ENCODE measurements at places on chromosomes 12 and 14.

GRCh38 chr14:74954947-74955228, 509 bp downstream of the PGF start:
- DNase-seq, result no peak

GRCh38 chr12:12916135-12916944, 25.0 kb downstream of the GPRC5A start:
- peak; percentile 68 for DNase-seq

DNA sequence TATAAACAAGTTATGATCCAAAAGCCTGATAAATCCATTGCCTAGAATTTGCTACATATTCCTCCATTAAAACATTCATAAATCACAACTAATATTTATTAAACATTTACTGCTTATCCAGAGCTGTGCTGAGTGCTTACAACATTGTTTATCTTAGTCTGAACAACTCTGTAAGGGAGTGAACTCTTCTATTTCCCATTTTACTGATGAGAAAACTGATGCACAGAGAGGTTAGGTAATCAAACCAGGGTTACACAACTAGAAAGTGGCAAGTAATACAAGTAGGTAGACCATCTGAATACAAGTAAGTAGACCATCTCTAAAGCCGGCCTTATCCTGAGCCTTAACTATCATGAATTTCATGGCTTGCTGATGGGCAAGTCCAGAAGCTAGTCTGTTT, 39.5 kb downstream of the WASHC3 start:
- DNase-seq, result no peak

DNA sequence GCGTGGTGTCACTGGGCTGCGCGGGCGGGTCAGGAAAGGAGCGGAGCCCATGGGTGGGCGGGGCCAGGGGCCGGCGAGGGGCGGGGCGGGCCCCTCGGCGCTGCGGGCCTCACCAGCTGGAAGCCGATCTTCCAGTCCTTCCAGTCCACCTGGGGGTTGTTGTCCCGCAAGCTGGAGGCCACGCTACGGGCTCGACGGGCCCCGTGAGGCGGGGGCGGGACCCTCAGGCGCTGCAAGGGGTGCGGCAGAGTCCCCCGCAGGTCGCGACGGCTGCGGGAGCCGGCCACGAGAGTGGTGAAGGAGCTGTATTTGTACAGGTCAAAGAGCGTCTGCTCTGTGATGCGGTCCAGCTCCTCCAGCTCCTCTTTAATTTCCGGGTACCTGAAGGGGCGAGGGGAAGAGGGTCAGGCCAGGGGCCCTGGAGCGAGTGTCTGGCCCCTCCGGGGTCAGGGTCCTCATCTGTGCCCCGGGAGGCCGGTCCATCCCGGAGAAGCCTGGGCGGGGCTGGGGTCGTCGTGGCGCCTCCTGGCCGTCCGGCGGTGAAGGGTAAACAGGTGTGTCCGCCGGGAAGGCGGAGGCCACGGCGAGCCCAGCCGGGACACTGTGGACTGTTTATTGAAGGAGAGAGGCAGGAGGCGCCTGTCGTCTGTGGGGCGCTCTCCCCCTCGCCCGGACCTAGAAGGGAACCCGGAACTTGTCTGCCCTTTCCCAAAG, 11.9 kb downstream of the SCNN1A start:
- DNase-seq, result no peak

GRCh38 chr12:107429006-107429705, 256.4 kb upstream of the PWP1 start:
- DNase-seq, result no peak

DNA sequence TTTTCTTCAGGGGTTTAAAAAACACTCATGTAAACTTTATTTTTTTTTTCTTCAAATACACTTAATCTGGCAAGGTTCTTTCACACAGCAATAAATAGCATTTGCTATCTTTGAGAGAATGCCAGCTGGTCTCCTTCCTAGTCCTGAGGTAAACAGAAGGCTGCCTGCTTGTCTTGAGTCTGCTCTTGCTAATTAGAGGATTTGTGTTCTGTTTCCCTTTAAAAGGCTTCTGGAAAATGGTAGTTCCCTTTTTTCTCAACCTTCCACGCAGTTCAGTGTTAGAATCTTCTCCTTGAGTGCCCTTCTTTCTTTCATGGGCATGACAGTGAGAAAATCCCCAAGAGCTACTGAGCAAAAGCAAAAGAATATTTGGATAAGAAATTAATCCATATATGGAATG, 92.3 kb upstream of the DCN start:
- DNase-seq, result no peak

DNA sequence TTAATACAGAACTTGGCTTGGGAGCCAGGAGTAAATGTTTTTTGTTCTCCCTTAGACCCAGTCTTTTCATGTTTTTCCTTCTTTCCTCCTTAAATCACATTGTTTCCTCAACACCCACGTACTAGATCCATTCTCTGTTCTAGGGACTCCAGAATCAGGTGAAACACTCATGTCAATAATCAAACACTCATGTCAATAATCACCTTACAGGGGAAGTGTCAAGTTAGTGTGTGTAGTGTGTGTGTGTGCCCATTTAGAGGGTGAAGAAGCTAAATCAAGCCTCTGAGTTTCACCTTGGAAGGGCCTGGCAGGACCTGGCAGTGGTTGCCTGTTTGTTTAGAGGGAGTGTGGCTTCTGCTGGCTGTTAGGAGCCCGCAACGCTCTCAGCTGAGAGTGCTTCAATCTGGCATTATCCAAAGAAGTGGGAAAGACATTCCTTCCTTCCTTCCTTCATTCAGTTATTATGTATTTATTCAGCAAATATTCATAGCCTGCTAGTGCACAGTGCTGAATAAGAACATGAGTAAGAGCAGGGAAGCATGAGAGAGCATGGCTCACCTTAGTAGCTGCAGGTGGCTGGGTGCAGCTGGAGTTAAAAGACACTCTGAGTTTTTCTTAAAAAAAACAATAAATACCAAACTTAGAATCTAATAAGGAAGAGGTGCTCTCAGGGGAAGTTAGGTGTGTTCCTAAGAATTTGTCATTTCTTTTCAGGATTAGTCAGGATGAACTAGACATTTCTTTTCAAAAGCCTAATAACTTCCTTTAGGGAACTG, 17.6 kb upstream of the EID3 start:
- no peak for DNase-seq

DNA sequence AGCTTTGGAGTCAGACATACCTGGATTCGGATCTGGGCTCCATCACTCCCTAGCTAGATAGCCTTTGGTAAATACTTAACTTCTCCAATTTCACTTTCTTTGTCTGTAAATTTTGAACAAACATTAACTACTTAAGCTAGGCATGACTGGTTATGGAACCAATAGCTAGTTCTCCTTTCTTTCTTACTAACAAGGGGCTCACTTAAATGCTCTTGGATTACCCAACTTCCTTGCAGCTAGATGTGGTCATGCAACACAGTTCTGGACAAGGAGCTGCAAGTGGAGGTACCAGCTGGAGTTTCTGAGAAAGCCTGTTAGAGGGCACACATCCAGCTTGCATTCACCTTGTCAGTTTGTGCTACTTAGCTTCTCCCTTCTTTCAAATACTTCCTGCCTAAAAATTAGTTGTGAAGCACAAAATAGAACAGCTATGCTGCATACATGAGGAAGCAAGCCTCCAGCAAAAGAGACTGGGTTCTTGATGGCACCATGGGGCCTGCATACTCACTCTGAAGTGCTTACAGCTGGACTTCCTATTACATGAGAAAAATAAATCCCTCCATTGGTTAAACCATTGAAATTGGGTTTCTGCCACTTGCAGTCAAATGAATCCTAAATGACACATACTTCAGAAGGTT, 210.1 kb upstream of the EEA1 start:
- no peak for DNase-seq

DNA sequence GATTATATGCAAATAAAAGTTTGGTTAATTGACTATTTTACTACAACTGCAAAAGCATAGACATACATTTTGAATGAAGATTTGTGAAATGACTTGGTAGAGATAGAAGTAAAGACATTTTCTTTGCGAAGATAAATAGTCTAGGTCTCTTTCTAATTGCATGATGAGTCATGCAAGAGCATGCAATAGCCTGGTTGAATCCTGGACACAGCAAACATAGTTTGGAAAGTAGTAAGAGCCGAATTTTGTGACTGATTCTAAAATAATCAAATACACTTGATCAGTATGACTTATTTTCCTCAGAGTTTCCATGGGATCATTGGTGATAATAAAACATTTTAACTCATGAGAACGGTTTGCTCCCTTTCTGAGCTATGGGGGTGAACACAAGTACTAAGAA, 27.7 kb upstream of the CAND1 start:
- DNase-seq, result no peak

DNA sequence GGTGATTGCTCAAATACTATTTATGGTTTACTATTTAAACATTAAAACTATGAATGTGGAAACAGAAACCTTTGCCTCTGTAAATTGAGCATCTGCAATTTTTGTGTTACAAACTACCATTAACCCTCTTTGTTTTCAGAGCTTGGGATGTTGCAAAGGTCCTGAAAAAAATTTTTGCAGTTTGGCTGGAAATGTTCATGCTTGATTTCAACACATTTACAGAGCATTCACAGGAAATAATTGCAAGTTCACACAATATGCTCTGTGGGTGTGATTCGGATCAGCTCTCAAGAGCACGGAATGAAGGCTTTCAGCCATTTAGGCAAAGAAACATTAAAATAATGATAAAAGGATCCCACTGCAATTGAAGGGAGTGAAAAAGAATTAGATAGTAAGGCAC, 232.9 kb downstream of the ATP23 start:
- no peak for DNase-seq

DNA sequence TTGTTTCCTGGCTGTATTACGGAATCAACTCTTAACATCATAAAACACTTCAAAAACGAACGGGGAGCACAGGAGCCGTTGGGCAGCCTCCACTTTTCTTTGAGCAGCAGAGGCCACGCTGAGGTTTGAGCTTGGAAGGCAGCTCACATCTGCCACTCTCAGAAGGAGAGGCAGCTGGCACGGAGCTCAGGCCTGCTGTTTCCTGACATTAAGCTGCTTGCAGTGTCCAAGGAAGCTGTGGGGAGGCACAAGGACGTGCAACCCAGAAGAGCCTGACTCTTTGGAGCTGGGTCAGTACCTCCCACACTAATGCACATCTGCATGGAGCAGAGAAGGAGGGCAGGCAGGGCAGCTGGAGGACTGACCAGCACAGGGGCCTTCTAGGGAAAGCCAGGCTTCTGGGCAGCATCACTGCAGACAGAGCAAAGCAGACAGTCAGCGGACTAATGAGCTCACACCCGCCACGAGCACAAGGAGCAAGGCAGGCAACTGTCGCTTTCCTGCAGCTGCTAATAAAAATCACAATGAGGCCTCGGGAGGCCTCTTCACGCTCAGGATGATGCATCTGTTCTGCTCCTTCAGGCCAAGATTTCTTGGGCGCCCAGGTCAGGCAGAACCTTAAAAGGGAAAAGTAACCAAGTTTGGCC, 211.1 kb downstream of the GLT1D1 start:
- DNase-seq, result no peak

DNA sequence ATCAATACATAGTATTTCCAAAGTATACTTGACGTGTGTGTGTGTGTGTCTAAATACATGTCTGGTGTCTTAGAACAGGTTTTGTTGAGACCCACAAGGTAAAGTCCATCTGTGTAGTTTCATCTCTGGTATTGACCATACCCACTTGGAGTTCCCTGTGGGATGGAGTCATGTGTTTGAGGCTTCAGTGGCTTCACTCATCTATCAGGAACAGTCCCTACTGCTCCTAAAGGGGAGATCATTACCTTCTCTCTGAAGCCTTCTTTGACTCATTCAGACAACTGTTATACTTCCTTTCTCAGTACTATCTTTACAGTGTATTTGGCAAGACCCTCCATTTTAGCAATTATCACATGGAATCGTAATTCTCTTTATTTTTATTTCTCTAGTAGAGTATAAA, 14.2 kb downstream of the RAB21 start:
- DNase-seq, result no peak

GRCh38 chr14:65703996-65704395, 291.5 kb downstream of the FUT8 start:
- DNase-seq, result no peak

DNA sequence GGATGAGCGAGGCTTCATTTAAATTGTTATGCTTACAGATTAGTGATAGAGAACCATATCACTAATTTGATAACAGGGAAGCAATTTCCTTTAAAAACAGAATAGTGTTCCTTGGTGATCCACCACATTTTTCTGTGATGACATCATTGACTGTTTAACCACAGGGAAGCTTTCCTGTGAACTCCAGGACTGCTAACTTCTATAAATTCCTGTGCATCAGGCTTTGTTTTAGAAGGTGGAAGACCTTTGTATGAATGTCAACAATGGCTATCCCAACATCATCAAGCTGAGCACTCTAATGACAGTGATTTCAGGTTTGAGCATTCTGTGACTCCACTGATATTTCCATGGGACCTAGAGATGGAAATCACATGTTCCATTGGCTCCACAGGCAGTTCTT, 177.1 kb downstream of the RMST start:
- no peak for DNase-seq

GRCh38 chr14:72420749-72421474, 473.0 kb downstream of the DPF3 start:
- DNase-seq, result peak; percentile 16

DNA sequence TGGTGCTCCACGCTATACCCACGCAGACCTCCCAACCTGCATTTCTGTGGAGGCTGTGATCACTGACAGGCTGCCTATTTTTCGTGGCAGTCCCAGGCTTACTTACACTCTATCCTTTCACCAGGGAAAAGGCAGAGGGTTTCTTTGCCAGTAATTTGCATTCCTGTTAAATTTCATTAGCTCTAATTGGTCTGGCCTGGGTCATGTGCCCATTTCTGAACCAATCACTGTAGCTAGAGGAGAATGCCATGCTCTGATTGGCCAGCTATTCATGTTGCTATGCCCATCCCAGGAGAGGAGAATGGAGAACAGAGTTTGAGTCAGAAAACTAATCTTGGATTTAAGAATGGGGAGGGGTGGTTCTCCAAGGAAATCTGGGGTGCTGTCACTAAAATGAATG, 43.2 kb upstream of the TUNAR start:
- no peak for DNase-seq

- no peak for DNase-seq
These were observed 1238.5 kb downstream of the SLC16A7 start for GRCh38 chr12:60834372-60834771.

DNA sequence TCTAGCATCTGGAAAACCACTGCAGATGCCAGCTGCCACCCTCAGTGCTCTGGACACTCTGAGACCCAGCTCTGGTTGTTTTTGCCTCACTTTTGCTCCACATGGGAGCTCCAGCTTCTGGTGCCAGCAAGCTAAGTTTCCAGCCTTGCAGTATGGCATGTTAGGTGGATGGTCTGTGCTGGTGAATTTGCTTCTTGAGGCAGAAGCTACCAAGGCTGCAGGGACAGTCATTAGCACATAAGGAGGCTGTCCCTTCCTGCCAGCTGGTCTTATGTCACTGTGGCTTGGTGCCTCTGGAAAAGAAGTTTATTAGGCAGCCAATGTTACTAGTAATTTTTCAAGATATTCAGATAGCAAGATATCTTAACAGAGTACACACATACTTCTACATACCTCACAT, 64.2 kb upstream of the CSRP2 start:
- DNase-seq, result no peak

- DNase-seq, result no peak
These were observed 93.7 kb downstream of the SPTSSA start for GRCh38 chr14:34368115-34368970.

Data from stimulated activated CD4-positive, alpha-beta T cell treated with anti-CD3 and anti-CD28 coated beads, Interleukin-1b, Interleukin-23, amount 100 ng/mL, for 1 hour (primary cell).